ENCODE measurements at places on chromosomes 7 and 10. TPM values are rescaled to one million over a fixed set of nuclear protein-coding genes. Genes with fewer than 3 reads are reported as not detected.

The FFAR4 gene
- total RNA-seq: 0.16 TPM

- ATAC-seq: no peak
Observed at GRCh38 chr7:21910253-21910652, 35.4 kb downstream of the CDCA7L start.

GRCh38 chr7:135659159-135659846, 3.0 kb upstream of the STMP1 start:
- ATAC-seq: no peak

GRCh38 chr10:2951235-2951835, 116.0 kb upstream of the PFKP start:
- ATAC-seq: no peak

DNA sequence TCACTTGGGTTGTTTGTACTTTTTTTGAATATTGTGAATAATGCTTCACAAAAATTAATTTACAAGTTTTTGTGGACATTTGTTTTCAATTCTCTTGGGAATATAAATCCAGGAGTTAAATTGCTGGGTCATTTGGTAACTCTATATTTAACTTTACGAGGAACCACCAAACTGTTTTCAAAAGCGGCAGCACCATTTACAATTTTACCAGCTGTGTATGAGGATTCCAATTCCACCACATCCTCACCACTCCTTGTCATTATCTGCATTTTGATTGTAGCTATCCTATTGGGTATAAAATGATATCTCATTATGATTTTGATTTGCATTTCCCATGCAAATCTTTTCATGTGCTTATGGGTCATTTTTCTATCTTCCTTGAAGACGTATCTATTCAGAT, 4.0 kb upstream of the NUDT13 start:
- ATAC-seq: no peak

- ATAC-seq: no peak
Observed at GRCh38 chr10:70899096-70899495, 10.7 kb upstream of the PCBD1 start.

The CD36 gene
- 4.2 TPM for total RNA-seq

The SLC26A5 gene
- not detected for total RNA-seq

The MSS51 gene
- 1.2 TPM for total RNA-seq

The CUBN gene
- 0.12 TPM for total RNA-seq

DNA sequence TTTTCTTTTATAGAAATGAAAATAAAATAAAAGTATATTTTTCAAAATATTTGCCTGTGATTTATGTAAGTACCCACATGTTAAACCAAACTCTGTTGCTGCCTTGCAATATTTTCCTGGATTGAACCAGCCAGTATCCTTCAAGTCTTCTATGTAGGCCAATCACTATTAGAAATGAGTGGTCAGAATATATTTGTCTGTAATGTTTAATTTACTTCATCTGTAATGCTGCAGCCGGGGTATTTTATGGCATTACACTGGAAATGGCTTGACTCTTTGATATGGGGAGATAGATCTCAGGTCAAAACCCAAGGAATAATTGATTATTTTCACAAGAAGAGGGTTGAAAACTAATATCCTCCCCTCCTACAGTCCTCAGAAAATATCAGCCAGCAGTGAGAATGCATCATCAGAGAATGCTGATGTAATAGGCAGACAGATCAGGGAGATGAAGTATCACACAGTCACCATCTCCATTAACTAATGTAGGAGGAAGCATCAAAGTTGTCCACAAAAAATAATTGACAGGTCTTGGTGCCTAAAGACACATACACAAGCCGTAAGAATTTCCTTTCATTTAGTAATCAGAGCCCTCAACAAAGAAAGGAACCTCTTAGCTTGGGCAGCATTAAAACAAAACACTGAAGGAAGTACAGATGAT, 82.5 kb downstream of the VWDE start:
- ATAC-seq: no peak

- ATAC-seq: no peak
Observed at GRCh38 chr7:148177972-148178371, 412.6 kb upstream of the C7orf33 start.

The GSDME gene
- total RNA-seq: 8.3 TPM

The TMEM273 gene
- 3.8 TPM for total RNA-seq

The GPR26 gene
- not detected for total RNA-seq

The BMPER gene
- total RNA-seq: not detected

- ATAC-seq: peak; percentile 71
Observed at GRCh38 chr7:4610768-4611467, 71.2 kb upstream of the FOXK1 start.
